ENCODE measurements at places on chromosomes 13 and 19.
A peak's percentile ranks its signal among the peaks of the same experiment; 100 is the strongest.

- no peak overlapping the region for H3K27ac ChIP-seq
- no peak for DNase-seq
- no peaks in the 10 kb centered on the region for H3K36me3 ChIP-seq
- no peaks in the 10 kb centered on the region for H3K4me1 ChIP-seq
Observed at GRCh38 chr13:24365191-24365590, 55.8 kb downstream of the C1QTNF9 start.

- no peaks in the 10 kb centered on the region for H3K27me3 ChIP-seq
- DNase-seq = no peak
- H3K4me1 ChIP-seq = no peaks in the 10 kb centered on the region
- H3K4me3 ChIP-seq = no peak overlapping the region
Observed at GRCh38 chr13:99750951-99751350, 220.6 kb downstream of the ZIC5 start.

DNA sequence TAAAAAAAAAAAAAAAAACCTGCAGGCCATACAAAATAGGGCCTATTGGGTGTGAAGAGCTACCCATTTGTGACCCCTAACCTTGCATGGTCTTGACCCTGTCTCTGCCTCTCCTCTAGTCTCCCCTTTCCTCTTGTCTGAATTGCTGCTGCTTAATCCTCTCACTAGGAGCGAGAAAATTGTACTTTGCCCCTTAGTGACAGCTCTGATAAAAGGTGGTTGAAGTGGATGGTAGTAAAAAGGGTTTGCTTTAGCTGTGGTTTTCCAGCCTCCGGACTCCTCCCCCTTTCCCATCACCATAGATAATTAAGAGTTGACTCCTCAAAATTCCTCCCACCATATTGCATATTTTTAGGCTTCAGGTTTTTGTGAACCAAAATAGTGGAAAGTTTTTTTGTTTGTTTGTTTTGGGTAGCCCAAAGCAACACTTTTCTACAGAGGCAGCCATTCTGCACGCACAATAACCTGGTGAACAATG, 23.5 kb downstream of the ACTN4 start:
- no peaks in the 10 kb centered on the region for H3K36me3 ChIP-seq
- H3K27ac ChIP-seq = peak overlapping the region; percentile 36
- no peak overlapping the region for H3K4me3 ChIP-seq
- H3K27me3 ChIP-seq = no peaks in the 10 kb centered on the region
- H3K4me1 ChIP-seq = peaks cover 86% of the 10 kb centered on the region

GRCh38 chr13:54165581-54166215, 1137.1 kb downstream of the OLFM4 start:
- no peaks in the 10 kb centered on the region for H3K36me3 ChIP-seq
- H3K4me3 ChIP-seq = no peak overlapping the region
- H3K27me3 ChIP-seq = no peaks in the 10 kb centered on the region

- H3K27ac ChIP-seq = no peak overlapping the region
- H3K4me3 ChIP-seq = no peak overlapping the region
- DNase-seq = no peak
- peaks cover 70% of the 10 kb centered on the region for H3K27me3 ChIP-seq
- H3K4me1 ChIP-seq = no peaks in the 10 kb centered on the region
- H3K36me3 ChIP-seq = no peaks in the 10 kb centered on the region
Observed at GRCh38 chr19:39509233-39509632, 5.7 kb upstream of the SELENOV start.

DNA sequence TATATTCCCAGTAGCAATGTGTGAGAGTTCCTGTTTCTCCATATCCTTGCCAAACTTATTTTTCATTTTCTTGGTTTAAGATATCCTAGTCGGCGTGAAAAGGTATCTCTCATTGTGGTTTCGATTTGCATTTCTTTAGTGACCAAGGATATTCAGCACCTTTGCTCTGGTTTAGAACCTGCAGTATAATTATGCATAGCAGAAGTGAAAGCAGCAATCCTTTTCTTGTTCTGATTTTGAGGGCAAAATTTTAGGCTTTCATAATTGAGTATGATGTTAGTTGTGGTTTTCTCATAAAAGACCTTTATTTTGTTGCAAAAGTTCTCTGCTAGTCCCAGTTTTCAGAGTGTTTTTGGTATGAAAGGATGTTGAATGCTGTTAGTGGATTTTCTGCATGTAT, 491.0 kb downstream of the FGF9 start:
- DNase-seq = no peak
- H3K36me3 ChIP-seq = no peaks in the 10 kb centered on the region
- no peak overlapping the region for H3K4me3 ChIP-seq
- H3K27ac ChIP-seq = no peak overlapping the region
- H3K27me3 ChIP-seq = no peaks in the 10 kb centered on the region

GRCh38 chr19:5387472-5387871, 46.9 kb upstream of the PTPRS start:
- no peak overlapping the region for H3K4me3 ChIP-seq
- H3K27ac ChIP-seq = no peak overlapping the region
- no peak for DNase-seq
- H3K4me1 ChIP-seq = no peaks in the 10 kb centered on the region
- H3K27me3 ChIP-seq = peaks cover 7% of the 10 kb centered on the region

DNA sequence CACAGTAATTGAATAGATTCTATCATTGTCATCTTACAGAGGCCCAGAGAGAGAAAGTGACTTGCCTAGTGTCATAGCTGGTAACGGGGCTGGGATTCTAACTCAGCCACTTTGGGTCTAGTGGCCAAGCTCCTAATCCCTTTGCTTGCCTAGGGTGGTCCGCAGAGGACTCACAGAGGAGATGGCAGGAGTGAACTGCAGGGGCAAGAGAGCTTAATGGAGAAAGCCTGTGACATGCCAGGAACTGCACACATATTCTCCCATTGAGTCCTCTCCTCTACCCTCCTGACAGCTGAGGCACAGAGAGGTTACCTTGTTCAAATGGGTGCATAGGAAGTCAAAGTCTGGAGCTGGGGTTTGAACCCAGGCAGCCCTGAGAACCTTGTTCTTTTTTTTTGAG, 2.7 kb downstream of the LSR start:
- DNase-seq = peak; percentile 13
- peaks cover 11% of the 10 kb centered on the region for H3K27me3 ChIP-seq
- peaks cover 4% of the 10 kb centered on the region for H3K4me1 ChIP-seq
- H3K36me3 ChIP-seq = peaks cover 6% of the 10 kb centered on the region

DNA sequence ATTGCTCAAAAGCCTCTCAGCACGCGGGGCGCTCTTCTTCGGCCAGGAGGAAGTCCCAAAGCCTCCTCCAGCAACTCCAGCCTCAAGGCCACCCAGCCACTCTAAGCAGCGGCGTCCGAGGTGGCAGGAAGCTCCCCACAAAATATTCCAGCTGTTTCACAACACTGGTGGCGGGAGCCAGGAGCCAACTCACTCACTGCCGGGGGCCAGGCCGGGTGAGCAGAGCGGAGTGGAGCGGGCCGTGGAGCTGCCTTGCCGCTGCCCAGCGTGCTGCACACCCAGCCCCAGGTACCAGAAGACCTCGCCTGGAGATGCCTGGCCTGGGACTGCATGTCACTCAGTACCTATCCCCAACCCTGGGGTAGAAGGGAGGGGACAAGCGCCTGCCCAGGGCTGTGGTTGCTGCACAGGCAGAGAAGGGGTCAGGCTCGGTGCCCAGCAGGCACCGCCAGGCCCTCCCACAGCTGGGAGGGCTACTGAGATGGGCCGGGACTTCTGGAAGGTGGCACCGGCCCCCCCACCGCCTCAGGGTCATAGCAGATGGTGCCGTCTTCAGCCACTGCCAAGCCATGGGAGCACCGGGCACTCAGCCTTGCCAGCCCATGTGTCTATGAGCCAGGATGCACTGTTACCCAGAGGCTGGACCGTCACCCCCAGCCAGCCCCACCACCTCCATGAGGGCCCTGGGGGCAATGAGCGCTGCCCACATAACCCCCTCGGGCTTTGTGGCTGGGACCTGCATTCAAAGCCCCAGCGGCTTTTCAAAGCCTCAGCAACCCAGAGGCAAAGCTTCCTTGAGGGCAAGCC, 59.2 kb downstream of the MLLT1 start:
- H3K36me3 ChIP-seq = peaks cover 37% of the 10 kb centered on the region
- H3K4me1 ChIP-seq = peaks cover 41% of the 10 kb centered on the region
- H3K4me3 ChIP-seq = no peak overlapping the region
- no peaks in the 10 kb centered on the region for H3K27me3 ChIP-seq

DNA sequence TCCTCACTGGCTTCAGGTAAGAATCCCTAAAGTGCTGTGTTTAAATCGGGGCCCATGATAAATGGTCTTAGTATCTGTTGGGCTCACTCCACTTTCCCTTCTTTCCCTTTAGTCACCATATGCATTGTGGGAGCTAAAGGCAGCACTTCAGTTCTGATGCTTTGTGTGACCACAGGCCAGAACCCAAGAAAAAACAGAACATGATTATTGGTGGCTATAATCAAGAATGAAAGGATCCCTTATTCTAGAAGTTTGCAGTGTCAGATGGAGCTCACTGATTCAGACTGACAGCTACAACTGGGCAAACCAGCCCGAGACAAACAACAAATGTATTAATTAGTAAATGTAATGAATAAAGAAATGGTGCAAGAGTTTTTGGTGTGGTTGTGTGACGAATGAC, 57.3 kb upstream of the POMP start:
- H3K4me1 ChIP-seq = no peaks in the 10 kb centered on the region
- no peak overlapping the region for H3K4me3 ChIP-seq
- no peak overlapping the region for H3K27ac ChIP-seq
- H3K27me3 ChIP-seq = no peaks in the 10 kb centered on the region

DNA sequence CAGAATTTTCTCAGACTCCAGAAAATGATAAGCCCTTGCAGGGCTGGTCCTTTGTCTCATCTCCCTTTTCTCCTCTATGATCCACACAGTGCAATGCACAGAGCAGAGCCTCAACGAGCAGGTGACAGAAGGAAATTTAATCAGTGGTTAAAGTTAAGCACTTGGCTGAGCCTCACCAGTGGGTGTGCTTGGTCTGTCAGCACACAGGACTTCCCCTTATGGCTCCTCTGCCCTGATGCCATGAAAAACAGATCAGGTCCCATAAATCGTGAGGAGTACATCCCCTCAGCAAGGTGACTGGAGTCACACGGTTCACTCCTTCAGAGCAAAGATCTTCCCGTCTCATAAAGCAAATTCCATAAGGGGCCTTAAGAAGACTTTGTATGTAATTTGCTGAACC, 818.2 kb downstream of the UQCRFS1 start:
- DNase-seq = no peak
- H3K4me3 ChIP-seq = no peak overlapping the region
- no peaks in the 10 kb centered on the region for H3K36me3 ChIP-seq
- H3K27me3 ChIP-seq = no peaks in the 10 kb centered on the region
- H3K4me1 ChIP-seq = no peaks in the 10 kb centered on the region

DNA sequence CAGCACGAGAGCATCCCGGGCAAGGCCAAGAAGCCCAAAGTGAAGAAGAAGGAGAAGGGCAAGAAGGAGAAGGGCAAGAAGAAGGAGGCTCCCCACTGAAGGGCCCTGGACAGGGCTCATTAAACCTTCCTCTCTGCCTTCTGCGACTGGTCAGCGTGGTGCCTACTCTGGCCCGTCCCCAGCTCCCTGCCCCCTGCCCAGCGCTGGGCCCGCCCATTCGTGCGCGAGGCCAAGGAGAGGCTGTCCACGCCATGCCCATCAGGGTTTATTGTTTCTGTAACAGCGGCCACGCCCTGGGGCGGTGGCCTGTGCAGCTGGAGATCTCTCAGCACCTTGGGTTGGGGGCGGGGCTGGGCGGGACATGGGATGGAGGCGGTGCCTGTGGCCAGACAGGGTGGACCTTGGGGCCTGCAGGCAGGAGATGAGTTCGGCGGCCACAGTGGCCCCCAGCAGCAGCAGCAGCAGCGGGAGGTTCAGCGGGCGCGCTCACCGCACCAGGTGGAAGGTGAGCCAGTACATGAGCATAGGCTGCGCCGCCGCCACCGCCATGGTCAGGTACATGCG, 897 bp downstream of the C19orf33 start:
- H3K27me3 ChIP-seq = no peaks in the 10 kb centered on the region
- H3K36me3 ChIP-seq = peaks cover 5% of the 10 kb centered on the region
- peak; percentile 92 for DNase-seq

DNA sequence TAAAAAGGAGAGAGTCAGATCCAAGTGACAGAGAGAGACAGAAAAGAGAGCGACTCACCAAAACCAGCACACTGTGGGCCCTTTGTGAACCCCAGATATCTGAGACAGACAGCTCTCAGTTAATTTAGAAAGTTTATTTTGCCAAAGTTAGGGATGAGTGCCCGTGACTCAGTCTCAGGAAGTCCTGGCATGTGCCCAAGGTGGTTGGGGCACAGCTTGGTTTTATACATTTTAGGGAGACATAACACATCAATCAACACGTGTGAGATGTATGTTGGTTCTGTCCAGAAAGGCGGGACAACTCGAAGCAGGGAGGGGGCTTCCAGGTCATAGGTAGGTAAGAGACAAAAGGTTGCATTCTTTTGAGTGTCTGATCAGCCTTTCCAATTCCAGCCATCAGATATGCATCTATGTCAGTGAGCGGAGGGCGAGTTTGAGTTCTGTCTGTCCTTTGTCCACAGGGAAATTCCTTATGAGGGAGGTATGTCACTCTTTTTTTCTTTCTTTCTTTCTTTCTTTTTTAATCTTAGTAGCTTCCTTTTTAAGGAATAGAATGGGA, 37.2 kb upstream of the ATP11A start:
- H3K27me3 ChIP-seq = no peaks in the 10 kb centered on the region
- no peak overlapping the region for H3K27ac ChIP-seq
- no peak overlapping the region for H3K4me3 ChIP-seq

DNA sequence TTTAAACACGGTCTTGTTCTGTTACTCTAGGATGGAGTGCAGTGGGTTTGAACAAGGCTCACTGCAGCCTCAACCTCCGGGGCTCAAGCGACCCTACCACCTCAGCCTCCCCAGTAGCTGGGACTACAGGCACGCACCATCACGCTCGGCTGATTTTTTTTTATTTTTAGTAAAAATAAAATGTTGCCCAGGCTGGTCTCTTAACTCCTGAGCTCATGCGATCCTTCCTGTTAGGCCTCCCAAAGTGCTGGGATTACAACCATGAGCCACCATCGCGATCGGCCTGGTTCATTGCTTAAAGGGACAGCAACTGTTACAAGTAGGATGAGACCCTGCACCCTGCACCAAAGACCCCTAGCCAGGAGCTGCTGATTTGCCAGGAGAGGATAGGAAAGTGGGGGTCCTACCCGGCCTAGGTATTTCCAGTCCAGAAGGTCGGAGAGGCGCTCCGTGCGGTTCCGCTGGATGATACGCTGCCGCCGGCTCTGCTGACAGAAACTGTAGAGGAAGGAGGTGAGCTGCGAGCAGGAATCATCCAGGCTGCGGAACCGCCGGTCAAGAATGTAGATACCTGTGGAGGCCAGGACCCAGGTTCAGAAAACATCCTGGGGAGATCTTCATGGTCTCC, 5.1 kb downstream of the FTL start:
- peaks cover 22% of the 10 kb centered on the region for H3K4me1 ChIP-seq
- peaks cover 39% of the 10 kb centered on the region for H3K36me3 ChIP-seq
- H3K27ac ChIP-seq = no peak overlapping the region
- DNase-seq = peak; percentile 65

GRCh38 chr13:112333756-112334543, 42.2 kb upstream of the SPACA7 start:
- H3K4me3 ChIP-seq = no peak overlapping the region
- H3K36me3 ChIP-seq = no peaks in the 10 kb centered on the region
- no peak overlapping the region for H3K27ac ChIP-seq
